ENCODE measurements at places on chromosomes 11 and 22.

GRCh38 chr11:99268886-99269285 lies 248.1 kb downstream of the CNTN5 start:
- DNase-seq = no peak

GRCh38 chr11:45997599-45997998 lies 75.1 kb downstream of the LARGE2 start:
- no peak for DNase-seq

GRCh38 chr11:129375751-129376657 lies at the start of gene BARX2:
Gene BARX2 (plus strand): TSS chr11:129375848. CDS start chr11:129376036, 188 bp downstream.
- DNase-seq = no peak

- no peak for DNase-seq
Measured at GRCh38 chr11:94424662-94425061, 23.4 kb upstream of the GPR83 start.

- no peak for DNase-seq
Measured at GRCh38 chr11:71329786-71330185, 77.4 kb upstream of the SHANK2 start.
